ENCODE measurements at places on chromosomes 7 and 10.
A peak's percentile ranks its signal among the peaks of the same experiment; 100 is the strongest.

- DNase-seq: no peak
Observed at GRCh38 chr7:69129524-69129923, 468.8 kb upstream of the AUTS2 start.

DNA sequence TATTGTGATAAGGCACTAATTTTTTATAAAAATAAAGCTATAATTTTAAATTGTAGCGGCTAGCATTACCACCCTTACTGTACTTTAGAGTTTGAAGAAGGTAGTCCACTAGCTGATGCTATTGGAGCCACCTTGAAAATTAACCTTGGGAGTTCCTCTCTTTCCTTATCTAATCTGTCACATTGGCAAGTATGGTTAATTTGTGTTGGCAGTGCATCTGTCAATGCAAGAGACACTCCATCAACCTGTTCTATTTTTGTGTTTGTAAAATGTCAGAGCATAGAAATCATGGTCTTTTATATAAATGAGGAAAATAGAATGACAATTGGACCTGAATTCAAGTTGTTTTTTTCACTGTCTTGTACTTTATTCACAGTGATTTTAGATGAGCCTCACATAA lies 20.5 kb downstream of the GLCCI1 start:
- DNase-seq: no peak

- DNase-seq: no peak
Observed at GRCh38 chr10:78166261-78166660, 132.6 kb downstream of the RPS24 start.

DNA sequence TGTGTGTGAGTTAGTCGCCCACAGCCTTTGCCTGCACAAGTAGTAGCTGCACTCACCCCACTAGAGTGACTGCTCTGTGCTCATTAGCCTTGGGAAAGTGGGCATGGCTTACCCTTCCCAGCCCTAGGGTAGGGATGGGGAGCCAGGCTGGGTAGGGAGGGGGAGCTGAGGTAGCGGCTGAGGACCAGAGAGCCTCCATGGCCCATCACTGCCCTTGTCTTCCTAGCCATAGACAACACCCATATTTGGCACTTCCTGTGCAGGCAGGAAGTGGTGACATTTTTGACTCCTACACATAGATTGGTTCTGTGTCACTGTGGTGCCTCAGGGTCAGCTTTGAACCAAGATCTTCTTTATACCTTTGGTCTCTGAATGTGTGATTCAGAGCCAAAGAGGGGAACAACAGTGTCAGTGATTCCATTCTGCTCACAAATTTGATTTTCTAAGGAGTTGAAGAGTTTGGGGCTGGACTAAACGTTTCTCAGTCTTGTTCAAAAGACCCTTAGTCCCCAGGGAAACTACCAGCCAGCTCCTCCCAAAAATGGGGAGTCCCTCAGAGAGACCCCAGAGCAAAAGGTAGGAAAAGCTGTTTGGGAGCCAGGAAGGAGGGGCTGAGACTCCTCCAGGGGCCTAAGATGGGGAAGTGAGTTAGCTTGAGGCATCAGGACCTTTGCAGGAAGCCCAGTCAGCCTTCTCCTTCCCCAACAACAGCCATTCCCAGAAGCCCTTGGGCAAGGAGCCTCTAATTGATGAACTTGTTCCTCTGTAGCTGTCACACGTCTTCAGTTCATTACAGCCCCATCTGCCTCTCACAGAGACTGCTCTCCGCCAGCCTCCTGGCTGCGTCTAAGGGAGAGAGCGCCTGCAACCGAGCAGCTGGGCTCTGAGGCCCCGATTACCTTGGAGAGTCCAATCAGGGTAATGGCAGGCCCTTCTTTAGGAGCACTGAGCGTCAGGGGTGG lies 135.0 kb downstream of the CDH23 start:
- no peak for DNase-seq

GRCh38 chr7:48237354-48237753 lies 66.1 kb downstream of the ABCA13 start:
- DNase-seq: no peak

DNA sequence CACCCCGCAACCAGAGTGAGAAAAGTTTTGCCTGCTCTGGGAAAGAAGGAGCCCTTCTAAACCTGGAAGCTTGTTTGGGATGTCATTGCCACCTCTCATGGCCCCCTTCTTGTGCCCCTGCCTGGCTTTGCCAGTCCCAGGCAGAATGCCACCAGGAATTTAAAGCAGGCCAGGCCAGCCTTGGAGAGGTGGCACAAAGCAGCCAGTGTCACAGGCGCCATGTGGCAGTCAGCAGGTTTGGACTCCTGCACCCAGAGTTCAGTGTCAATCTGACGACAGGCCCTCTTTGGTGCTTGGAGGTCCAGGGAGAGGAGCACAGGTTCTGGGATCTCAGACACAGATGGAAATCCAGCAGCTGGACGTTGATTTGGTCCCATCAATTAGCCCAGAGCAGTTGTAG lies 12.7 kb downstream of the HK1 start:
- DNase-seq: no peak

GRCh38 chr10:70699659-70700174 lies 27.4 kb downstream of the ADAMTS14 start:
- DNase-seq: peak; percentile 79

DNA sequence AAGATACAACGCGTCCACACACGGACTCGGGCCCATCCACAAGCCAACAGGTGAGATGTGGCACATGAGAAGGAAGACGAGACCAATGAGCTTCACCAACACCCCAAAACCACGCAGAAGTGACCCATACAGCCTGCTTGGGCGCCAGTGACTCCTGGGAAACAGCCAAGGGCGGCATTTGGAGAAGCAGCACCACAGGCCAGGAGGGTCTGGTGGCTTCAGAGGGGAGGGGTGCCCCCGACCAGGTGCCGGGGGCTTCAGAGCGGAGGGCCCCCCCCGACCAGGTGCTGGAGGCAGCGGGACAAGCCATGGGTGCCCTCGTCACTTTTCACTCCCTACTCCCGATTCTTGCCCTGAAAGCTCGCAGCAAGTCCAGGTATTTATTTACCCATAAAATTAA lies 140.1 kb downstream of the DIP2C start:
- DNase-seq: no peak

GRCh38 chr7:1220977-1221745 lies 11.5 kb upstream of the UNCX start:
- DNase-seq: no peak

DNA sequence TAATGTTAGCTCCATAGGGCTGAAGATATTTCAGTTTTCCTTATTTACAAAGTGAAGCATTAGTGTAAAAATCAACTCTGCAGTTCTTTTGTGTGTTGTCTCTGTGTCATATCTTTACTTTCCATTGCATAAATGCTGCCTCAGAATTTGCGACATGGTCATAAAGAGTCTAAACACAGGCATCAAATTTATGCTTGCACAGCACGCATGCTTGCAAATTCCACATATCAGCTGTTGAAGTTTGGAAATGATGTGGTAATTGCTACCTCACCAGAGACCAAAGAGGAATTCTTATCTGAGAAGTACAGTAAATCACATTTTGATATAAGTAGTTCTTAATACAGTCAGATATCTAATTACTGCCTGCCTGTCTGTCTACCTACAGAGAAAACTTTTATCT lies 348.2 kb upstream of the GRM3 start:
- no peak for DNase-seq

DNA sequence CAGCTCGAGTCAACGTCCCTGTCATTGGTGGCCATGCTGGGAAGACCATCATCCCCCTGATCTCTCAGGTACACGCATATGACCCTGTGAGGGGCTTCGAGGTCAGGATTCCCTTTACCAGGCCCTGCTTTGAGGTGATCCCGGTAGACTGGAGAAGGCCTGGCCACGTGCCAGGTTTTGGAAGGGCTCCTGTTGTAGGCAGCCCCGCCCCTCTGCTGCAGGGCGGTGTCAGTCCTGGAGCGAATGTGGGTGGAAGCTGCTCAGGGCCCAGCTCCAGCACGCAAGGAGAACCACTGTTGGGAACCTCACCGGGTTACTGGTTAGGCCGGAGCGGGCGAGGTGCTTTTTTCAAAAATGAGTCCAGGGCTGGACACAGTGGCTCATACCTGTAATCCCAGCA lies 15.6 kb downstream of the MDH2 start:
- peak; percentile 40 for DNase-seq

DNA sequence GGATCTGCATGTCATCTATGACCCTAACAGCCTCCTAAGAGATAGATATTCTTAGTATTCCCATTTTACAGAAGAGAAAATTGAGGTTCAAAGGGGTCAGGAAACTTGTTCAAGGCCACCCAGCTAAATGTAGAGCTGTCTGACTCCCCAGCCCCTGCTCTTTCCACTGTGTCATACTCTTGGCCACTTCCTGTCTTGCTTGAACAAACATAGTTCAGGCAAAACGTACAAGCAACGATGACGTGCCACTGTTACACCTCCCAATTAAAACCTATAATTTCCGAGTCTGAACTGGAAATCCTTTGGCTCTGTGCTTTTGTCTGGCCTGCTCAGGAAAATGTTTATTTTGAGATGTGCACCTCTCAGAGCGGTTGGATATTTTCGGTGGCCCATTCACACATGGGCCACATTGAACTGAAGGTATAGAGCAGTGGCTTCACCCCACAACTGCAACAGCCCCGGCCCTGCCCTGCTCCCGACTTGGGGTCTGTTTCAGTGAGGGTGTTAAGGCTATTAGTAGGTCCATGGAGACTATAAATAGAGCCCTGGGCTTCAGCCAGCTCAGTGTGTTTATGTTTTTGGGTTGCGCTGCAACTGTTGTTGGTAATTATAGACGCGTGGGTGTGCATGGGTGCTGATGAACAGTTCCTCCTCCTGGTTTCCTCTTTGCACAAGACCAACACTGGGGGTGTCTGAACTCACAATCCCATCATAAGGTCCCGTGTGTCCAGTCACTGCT lies 172.3 kb upstream of the ADO start:
- no peak for DNase-seq

GRCh38 chr10:69337296-69338132 lies 59.2 kb downstream of the HK1 start:
- peak; percentile 82 for DNase-seq

GRCh38 chr10:32104622-32105509 lies 48.6 kb upstream of the KIF5B start:
- no peak for DNase-seq

GRCh38 chr10:18822156-18822555 lies 162.9 kb downstream of the ARL5B start:
- no peak for DNase-seq

- DNase-seq: no peak
Observed at GRCh38 chr7:47743965-47744591, 162.2 kb upstream of the TNS3 start.

DNA sequence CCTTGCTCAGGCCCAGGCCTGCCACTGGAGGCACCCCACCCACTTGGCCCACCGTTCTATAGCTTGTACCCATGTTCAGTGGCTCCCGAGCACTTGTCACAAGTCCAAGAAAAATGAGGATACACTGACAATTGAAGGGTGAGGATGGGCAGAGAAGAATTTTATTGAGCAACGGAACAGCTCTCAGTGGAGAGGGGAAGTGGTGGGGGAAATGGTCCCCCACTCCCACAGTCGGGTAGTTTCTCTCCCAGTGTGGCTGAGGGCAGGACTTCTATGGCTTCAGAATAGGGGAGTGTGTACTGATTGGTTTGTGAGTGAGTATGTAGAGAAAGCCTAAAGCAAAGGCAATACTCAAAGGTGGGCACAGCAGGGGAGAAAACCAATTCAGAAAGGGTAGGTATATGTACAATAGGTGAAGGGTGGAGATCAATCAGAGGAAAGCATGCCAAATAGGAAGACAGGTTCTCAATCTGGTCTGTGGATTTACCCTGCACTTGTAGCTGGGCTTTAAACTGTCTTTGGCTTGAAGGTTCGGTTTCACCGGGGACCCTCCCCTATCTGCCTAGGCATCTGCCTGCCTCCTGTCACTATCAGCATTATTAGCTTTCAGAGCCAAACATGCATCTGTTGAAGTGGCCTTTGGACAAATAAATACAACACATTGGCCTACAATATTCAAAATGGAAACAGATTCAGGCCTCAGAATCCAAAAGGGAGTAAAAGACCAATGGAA lies 8.9 kb upstream of the TSPAN13 start:
- no peak for DNase-seq

DNA sequence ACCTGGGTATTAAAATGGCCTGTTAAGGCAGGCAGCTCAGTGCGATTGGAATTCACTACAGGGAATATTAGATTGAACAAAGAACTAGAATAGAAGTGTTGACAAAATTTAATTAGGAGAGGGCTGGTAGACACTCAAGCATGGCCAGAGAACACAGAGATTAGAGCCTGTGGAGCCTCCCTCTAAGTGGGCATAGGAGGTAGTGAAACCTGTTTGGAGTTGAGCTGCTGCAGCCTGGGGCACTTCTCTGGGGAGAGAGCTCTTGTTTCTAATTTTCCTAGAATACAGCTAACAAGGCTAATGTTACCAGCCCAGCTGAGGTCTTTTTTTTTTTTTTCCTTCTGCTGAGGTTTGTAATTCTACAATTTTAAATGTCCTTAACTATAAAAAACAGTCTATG lies 46.4 kb downstream of the TMEM168 start:
- peak; percentile 21 for DNase-seq

DNA sequence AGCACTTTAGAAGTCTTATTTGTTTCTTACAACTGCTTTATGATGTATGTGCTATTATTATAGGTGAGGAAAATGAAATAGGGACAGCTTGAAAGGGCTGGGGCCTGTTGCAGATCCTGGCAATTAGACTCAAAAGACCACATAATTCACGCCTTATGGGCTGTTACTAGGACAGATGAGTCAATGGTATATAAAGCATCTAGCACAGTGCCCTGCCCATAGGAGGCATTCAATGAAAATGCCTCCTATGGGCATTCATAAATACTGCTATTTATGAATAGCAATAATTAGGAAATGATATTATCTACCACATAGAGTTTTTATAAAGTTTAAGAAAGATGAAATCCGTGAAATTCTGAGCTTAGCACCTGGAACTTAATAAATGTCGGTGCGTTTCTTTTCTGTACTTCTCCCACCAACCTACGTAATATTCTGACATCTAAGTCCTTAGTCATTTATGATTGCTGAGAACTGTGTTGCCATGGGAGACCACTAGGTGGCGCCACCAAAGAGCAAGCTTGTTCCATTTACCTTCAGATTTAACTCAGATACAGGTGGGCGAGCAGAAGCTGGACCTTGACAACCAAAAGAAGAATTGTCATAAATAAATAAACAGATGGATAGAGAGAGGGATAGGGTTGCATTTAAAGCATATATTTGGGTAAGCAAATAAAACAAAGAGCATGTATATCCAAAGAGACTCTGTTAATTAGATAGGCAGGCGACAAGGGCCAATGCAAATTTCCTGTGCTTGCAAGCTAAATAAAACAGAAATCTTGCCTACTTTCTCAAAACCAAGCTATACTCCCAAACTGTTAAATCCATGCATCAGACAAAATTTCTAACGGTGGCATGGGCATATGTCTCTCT lies 699.9 kb downstream of the INHBA start:
- DNase-seq: no peak

GRCh38 chr7:121744319-121744718 lies 128.6 kb upstream of the PTPRZ1 start:
- no peak for DNase-seq

DNA sequence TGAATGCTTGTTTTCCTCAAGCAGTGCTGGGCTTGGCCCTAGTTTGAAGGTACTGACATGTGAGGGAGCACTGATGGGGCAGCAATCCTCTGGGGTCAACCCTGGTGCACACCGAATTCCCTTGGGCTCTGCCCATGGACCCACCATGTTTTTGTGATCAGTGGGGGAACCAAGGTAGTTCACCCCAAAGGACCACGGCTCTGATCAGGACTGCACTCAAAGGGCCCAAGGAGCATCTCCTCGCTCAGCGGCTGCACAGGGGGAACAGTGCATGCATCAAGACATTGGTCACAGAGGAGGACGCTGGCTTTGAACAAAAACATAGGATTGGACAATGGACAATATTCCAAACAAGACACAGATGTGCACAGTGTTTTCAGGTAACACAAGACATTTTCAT lies 12.7 kb downstream of the CXCL12 start:
- no peak for DNase-seq

Data from PC-9 (cell line).